ENCODE measurements at places on chromosomes 11 and 22.

DNA sequence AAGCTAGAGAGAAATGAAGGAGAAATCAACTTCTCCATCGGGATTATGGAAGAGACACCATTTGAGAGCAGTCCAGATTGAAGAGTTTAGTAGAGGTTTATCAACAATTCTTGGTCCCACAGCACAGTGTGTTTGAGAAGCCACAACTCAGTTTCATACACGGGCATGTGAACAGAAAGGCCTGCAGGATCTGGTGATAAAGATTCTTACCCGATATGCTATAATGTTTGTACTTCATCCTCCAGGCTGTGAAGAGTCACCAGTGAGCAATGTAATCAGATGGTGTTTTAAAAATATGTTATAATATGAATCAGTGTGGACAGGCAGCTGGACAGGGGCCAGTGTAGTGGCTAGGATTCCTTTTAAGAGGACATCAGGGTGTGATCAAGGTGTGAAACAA is 29.7 kb upstream of the VWA5A start:
- no peak for DNase-seq

- no peak for DNase-seq
Observed at GRCh38 chr22:44261164-44261860, 51.4 kb downstream of the SHISAL1 start.

DNA sequence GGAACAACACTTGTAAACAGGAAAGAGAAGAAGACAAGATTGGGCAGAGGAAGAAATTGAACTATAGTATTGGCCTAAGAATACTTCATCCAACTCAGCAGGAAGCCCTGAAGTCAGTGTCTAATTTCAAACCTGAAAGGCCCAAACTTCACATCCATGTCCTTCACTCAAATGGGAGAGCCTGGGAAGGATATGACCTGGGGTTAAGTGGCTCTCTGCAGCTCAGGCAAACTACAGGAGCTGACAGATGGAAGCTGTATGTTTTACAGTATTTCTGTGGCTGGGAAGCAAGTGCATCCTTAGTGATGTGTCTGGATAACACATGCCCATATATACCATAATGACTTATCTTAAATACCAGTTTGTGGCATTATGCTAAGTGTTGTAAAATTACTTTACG is 196.2 kb downstream of the SOX6 start:
- DNase-seq = no peak

DNA sequence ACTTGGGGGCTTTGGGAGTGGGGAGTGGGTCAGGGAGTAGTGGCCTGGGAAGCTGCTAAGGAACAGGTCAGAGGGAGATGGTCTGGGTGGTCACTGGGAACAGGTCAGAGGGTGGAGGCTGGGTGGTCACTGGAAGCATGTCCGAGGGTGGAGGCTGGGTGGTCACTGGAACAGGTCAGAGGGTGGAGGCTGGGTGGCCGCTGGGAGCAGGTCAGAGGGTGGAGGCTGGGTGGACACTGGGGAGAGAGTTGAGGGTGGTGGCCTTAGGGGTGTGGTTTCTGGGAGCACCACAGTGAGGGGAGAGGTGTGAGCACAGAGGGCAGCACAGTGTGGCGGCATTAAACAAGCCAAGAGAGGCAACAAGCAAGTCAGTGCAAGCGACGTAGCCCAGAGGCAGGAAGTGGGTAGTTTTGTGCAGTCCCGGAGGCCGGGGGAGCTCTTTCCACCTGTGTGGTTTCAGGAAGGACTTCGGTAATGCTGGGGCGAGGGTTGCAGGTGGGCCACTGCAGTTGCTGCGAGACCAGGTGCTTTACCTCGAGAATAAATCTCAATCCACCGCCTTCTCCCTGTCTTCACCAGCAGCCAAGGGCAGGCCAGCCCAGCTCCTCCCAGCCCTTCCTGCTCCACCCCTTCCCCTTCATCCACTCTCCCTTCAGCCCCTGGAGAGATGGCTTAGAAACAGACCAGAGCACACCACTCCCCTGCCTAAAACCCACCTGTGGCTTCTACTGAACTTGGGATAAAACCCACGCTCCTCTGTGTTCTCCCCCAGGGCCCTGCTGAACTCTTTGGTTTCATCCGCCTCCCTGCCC is 3.2 kb upstream of the CACNA1I start:
- no peak for DNase-seq

- no peak for DNase-seq
Observed at GRCh38 chr11:102522312-102523188, 8.0 kb downstream of the MMP7 start.

Measured in amniotic stem cell (primary cell).